NK-92 treated with Interleukin-12 subunit alpha and Interleukin-12 subunit beta, amount 100 ng/mL, for 24 hours (cell line): ENCODE measurements at places on chromosomes 2 and 18.

GRCh38 chr2:47218066-47218581 lies 63.0 kb upstream of the STPG4 start:
- DNase-seq: no peak

DNA sequence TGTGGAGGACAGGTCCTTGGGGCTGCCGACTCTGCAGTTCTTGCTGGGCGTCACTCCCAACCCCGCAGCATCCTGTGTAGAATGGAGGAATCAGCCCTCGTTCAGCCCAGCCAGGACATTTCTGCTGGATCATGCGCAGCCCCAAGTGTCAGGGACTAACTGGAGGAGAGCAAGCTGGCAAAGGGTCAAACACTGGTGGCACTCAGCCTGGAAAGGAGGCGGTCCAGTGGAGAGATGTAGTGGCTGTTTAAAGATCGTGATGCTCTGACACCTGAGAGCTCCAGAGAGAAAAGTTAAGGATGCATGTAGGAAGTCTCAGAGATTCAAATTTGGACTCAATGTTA lies 63.6 kb upstream of the SH3RF3 start:
- DNase-seq: no peak

GRCh38 chr2:170253721-170254230 lies 75.8 kb downstream of the MYO3B start:
- no peak for DNase-seq

GRCh38 chr2:181163139-181163538 lies 182.7 kb downstream of the UBE2E3 start:
- DNase-seq: peak; percentile 52

GRCh38 chr2:100321179-100321865 lies 979 bp downstream of the LONRF2 start:
- DNase-seq: no peak

GRCh38 chr2:159946326-159946999 lies 116.0 kb downstream of the PLA2R1 start:
- DNase-seq: no peak
